ENCODE measurements at places on chromosomes 2 and 18. TPM values are rescaled to one million over a fixed set of nuclear protein-coding genes. Genes with fewer than 3 reads are reported as not detected.

KANSL3 gene
- total RNA-seq, result 73.9 TPM

UGT1A1 gene
- not detected for total RNA-seq

KYNU gene
- 3.3 TPM for total RNA-seq

ELOA2 gene
- not detected for total RNA-seq

TMEFF2 gene
- not detected for total RNA-seq

HNRNPLL gene
- 8.8 TPM for total RNA-seq

CBLN2 gene
- total RNA-seq, result not detected

CDK15 gene
- total RNA-seq, result not detected

Measured in natural killer cell (primary cell).